ENCODE measurements at places on chromosomes 16 and 17. TPM values are rescaled to one million over a fixed set of nuclear protein-coding genes. Genes with fewer than 3 reads are reported as not detected.

- no peak for DNase-seq
Measured at GRCh38 chr17:54976316-54976715, 7.8 kb downstream of the STXBP4 start.

- DNase-seq: no peak
Measured at GRCh38 chr17:73268582-73269328, 7.1 kb upstream of the CPSF4L start.

DNA sequence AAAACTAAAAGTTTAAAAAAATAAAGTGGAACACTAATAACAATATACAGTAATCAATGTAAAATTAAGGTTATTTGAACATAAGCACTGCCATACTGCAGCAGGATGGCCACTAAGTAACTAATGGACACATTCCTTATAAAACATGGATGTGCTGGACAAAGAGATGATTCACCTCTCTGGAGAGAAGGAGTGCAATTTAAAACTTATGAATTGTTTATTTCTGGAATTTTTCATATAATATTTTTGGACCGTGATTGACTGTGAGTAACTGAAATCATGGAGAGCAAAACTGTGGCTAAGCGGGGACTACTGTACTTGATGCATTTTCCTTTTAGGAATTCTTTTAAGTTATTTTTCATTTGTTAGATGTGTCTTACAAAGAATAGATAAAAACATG is 21.8 kb downstream of the CBFB start:
- DNase-seq: no peak

- DNase-seq: no peak
Measured at GRCh38 chr17:66016231-66016630, 175.7 kb downstream of the CEP112 start.

GRCh38 chr16:86818671-86819532 is 240.6 kb downstream of the FOXL1 start:
- DNase-seq: no peak

DNA sequence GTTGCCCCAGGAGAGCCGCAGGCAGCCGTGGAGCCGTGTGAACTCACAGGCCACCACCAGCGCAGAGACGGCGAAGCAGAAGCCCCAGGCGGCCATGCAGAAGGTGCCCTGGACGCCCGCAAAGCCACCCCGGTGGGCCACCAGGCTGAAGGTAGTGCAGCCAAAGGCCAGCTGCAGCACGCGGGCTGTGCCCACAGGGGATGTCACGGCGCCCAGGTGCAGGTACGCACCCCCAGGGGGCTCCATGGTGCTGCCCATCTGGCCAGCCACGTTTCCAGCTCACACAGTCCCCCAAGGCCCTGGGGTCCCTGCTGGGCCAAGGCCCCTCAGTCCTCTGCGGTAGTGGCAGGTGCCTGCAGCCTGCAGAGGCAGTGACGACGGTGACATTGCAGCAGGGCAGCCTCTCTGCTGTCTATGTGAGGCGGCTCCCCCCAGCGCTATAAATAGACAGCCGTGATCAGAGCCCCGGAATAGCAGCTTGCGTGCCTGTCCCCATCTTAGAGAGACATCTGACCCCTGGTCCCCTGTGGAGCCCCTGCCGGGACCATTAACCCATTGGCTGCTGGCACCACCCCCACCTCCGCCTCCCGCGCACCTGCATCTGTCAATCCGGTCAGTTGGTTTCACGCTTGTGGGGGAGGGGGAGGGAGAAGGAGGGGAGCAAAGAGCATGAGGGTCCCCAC is 4.5 kb upstream of the PYCR1 start:
- DNase-seq: no peak

- DNase-seq: no peak
Measured at GRCh38 chr16:84048871-84049270, 6.3 kb upstream of the SLC38A8 start.

DNA sequence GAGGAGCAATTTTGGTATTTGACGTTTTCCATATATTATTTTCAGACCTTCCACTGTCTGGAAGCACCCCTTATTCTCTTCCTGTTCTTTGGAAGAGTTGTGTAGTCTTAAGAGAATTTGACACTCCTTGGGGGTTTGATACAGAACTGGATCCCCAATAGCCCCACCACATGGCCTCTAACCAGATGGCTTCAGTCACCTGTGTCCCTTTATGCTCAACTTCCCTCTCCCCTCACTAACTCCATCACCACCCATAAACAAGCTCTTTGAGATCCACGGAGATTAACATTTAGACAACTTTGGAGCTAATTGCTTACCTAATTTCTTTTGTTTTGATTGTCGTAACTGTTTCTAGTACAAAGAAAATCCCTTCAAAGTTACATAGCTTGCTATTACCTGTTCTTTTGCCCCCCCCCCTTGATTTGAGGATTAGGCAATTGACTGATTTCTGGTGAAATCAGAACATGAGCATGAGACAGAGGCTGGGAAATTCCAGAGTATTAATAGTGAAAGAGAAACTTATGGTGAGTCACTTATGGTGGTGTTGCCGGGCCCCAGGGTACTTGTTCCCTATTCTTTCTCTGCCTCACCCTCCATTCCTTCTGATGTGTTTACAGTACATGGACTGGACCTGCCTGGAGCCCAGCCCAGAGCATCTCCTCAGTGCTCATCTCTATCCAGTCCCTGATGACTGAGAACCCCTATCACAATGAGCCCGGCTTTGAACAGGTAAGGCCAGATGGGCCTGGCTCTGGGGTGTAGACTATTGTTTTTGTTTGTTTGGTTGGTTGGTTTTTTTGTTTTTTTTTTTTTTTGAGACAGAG is 7.5 kb downstream of the UBE2Z start:
- no peak for DNase-seq

DNA sequence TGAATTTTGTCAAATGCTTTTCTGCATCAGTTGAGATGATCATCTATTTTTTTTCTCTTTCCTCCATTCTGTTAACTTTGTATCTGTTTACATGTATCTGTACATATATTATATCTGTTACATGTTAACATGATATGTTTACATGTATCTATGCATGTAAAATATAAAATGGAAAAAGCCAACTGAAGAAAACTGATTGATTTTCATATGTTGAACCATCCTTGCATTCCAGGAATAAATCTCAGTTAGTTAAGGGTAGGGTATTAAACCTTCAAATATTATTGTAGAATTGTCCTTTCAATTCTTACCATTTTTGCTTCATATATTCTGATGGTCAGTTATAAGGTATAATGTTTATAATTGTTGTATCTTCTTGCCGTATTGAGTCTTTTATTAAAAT is 336.1 kb downstream of the ZFHX3 start:
- DNase-seq: no peak

DNA sequence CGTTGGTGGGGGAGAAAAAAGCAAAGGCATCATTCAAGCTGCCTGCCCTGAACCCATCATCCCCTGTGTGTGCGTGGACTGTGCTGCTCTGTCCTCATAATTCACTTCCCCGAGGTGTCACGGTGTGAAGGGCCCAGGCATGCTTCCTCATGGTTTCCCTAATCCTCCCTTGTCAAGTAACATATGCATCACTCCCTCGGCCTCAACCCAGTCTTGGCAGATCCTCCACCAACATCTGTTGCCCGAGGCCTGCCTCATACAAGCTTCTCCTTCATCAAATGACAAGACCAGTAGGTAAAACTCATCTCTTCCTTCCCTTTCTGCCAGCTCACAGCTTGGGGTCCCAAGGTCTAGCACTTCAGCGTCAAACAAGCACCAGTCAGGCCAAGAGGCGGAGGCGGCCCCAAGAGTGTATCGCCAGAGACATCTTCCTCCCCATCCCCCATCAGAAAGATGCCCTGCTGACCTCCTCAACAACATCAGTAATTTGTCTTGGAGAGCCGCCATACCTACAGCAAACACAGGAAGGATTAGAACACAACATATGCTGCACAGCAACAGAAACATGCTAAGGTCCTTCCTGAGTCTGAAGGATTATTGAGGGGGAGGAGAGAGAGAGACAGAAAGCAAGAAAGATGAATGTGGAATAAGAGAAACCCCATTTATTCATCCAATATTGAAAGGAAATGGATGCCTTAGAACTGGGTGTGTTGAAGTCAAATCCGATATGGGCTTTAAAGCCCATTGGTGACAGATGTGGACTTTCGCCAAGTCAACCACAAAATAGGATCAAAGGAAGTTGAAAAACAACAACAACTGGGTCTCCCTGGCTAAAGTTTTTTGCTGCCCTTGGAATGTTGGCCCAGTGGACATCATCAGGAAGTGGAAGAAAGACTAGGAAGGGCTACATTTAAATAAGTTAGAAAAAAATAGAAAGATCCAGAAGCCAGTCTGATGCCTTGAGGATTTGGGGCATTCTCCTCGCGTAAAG is 38.4 kb downstream of the SOX9 start:
- no peak for DNase-seq

DNA sequence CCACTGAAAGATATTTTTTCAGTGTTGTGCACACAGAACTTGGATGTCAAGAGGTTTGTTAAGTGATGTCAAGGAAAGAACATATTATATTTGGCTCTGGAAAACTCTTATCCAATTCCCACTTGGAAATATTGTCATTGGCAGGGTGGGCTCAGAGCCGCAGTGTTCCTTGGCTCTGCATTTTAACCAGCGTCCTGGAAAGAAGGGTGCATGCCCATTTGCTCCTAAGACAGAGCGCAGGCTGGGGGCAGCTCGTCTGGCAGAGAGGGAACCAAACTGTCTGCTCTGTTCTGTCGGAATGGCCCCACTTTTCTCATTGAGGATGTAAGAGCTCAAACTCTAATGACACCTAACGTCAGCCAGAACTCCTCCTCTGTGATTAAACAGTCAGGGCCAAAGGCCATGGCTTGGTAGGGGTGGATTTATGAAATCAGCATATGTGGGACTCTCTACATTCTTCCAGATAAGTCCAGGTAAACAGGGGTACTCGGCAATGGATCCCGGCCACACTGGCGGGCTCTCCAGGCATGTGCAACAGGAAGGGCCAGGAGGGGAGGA is 18.0 kb downstream of the SLC47A1 start:
- no peak for DNase-seq

- DNase-seq: no peak
Measured at GRCh38 chr17:48615047-48615962, at the start of gene HOXB8. Gene HOXB8, minus strand, starts transcription at chr17:48615292. Its CDS starts 588 bp downstream, at chr17:48614704.

DNA sequence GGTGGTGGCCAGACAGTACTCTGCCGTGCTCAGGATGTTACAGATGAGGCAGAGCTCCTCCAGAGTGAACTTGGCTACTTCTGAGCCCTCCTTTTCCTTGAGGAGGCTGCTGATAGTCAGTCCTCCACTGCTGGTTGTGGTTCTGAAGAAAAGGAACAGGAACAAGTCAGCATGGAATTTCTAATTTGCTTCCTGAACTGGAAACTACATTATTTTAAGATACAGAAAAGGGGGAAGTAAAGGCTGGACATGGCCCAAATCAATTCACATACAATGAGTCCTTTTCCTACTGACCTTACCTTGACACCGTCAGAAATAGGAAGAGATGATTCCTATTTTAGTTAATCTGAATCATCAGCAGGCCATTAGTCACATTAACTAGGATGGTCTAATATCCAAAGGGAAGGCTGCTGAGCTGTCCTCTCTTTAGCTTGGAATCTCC is 154.2 kb downstream of the VPS53 start:
- DNase-seq: no peak

GRCh38 chr17:7839876-7840261 is 5.9 kb downstream of the KDM6B start:
- DNase-seq: no peak

DNA sequence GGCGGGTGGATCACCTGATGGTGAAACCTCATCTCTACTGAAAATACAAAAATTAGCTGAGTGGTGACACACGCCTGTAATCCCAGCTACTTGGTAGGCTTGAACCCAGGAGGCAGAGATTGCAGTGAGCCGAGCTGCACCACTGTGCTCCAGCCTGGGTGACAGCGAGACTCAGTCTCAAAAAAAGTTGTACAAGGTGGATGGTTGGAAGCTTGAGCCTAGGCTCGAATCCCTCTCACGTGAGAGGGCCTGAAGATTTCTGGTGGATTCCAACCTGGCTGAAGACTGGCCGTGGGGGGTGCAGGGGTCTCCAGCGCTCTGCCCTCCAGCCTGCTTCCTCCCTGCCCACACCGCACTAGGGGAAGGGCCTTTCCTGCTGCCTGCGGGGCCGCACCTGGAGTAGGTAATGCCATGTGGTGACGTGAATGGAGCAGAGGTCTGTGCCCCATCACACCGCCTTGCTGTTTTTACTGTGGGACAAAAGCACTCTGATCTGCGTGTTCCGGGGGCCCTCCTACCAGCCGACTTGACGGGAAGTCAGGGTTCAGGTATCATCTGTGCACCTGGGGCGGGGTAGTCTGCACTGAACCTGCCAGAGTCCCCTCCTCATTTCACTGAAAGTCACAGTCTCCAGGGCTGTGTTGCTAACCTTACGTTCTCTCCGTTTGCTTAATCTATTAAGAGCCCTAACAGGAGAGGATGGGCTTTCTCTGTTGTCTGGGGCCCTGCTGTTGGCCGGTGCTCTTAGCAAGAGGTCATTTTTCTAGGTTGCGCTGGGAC is 4.2 kb downstream of the RPL13 start:
- no peak for DNase-seq

GRCh38 chr16:20950294-20950693 is 49.7 kb downstream of the LYRM1 start:
- DNase-seq: no peak

DNA sequence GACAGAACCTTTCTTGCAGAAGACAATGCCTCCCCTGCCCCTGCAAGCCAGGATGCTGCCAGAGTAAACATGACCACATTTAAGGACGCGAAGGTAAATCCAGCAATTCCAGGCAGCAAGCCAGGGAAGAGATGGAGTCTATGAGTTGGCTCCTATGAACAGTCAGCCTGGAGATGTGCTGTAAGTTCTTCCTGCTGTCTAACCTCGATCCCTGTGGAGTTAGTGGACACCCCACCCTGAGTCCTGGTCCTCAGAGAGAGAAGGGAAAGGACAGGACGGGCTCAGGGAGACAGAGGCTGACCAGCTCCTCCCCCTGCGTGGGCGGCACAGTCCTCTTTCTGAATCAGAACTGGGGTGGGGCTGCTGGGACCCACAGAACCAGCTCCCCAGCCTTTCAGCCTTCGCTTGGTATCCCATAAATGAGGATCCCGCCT is 24.9 kb downstream of the CDC42EP4 start:
- no peak for DNase-seq

GRCh38 chr16:73202161-73202729 is 154.3 kb upstream of the ZFHX3 start:
- no peak for DNase-seq

The LIMD2 gene
- polyA plus RNA-seq: 26.1 TPM

The CCL1 gene
- not detected for polyA plus RNA-seq

The SOX8 gene
- 4.0 TPM for polyA plus RNA-seq

The VMO1 gene
- 0.31 TPM for polyA plus RNA-seq

The MIEF2 gene
- 16.7 TPM for polyA plus RNA-seq

The CA5A gene
- polyA plus RNA-seq: 0.12 TPM

The CSH2 gene
- not detected for polyA plus RNA-seq

The PERCC1 gene
- polyA plus RNA-seq: not detected

The UMOD gene
- 240 TPM for polyA plus RNA-seq

The GNAO1 gene
- 4.7 TPM for polyA plus RNA-seq

The SLC6A2 gene
- polyA plus RNA-seq: 0.93 TPM

The HS3ST3B1 gene
- 26.2 TPM for polyA plus RNA-seq

The KIFC3 gene
- 48.6 TPM for polyA plus RNA-seq

Measured in right renal pelvis (tissue), 4 donors.